ENCODE measurements at places on chromosomes 3 and 15.

- DNase-seq: no peak
These were observed 179.4 kb downstream of the OPA1 start for GRCh38 chr3:193772422-193772763.

DNA sequence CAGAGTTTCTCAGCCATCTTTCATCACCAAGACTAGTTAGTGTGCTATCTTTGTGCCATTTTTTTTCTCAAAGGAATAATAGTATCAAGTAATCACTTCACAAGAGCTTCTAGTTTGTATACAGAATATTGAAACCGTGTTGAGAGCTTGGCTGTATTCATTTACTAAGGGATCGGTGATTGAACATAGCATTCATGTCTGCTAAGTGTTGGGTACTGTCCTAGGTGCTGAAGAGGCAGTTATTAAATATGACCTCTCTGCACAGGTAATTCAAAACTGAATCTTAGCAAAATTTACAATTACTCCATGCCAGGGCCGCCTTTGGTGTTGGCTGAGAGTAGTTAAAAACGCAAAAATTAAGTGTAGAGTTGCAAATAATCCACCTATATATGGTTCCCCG is 355.3 kb upstream of the RORA start:
- DNase-seq: no peak

GRCh38 chr15:52733088-52733487 is 53.9 kb upstream of the ATOSA start:
- no peak for DNase-seq

DNA sequence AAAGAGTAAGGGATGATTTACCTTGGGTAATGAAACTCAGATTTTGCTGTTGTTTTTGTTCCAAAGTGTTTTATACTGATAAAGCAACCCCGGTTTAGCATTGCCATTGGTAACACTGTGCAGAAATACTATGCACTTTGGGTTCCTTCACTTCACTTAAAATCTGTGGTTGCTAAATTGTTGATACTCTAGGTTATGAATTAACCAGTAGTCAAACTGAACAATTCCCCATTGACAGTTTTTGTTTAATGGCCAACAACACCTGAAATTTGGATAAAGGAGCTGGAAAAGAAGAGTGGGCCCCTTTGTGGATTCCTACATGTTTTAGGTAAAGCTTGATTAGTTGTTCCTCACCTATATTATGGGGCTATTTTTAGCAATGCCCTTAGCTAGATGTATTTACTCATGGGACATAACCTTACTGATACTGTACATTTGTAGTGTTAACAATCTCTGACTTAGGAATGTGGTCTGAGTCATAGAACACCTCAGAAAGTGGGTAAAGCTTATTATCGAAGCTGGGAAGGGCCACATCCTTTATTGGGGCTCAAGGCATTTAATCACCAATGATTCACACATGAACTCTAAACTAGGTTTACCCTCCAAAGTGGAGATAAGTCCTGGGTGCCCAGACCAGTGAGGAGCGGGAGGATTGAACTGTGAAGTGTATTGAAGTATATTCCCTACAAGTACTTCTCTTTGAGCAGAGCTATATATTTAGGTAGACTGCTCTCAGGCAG is 29.5 kb upstream of the THRB start:
- no peak for DNase-seq

GRCh38 chr15:95653361-95653805 is 677.1 kb upstream of the NR2F2 start:
- DNase-seq: no peak

- DNase-seq: no peak
These were observed 17.6 kb downstream of the KLF13 start for GRCh38 chr15:31344266-31344665.

DNA sequence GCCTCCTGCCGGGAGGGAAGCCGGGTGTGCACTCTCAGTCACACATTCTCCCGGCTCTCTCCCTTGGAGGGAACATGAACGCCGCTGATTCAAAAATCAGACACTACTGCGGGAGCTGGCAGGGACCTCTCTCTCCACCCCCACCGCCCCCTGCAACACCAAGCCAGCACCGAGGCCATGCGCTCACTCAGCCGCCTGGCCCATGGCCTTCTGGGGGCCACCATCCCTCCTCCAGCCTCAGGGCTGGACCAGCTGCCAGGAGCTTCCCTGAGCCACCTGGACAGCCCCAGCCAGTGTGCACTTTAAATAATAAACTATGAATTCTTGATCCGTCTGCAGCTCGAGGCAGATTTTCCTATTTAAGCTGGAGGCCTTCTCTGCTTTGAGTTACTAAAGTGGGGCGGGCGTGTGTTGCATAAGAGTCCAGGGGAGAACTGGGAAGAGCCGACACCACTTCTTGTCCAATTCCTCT is 30.6 kb downstream of the ADAMTS17 start:
- no peak for DNase-seq

DNA sequence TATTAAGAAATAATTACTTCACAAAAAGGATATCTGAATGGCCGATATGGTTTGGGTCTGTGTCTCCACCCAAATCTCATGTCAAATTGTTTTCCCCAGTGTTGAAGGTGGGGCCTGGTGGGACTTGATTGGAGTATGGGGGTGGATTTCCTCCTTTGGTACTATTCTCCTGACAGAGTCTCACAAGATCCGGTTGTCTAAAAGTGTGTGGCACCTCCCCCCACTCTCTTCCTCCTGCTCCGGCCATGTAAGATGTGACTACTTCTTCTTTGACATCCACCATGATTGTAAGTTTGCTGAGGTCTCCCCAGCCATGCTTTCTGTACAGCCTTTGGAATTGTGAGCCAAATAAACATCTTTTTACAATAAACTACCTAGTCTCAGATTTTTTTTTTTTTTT is 34.5 kb downstream of the ZBTB11 start:
- DNase-seq: no peak

GRCh38 chr3:53167418-53168174 is 6.6 kb downstream of the PRKCD start:
- DNase-seq: no peak

GRCh38 chr3:75192146-75192616 is 471.9 kb upstream of the FRG2C start:
- DNase-seq: peak; percentile 23

GRCh38 chr15:85005746-85006145 is 24.1 kb downstream of the PDE8A start:
- DNase-seq: no peak

DNA sequence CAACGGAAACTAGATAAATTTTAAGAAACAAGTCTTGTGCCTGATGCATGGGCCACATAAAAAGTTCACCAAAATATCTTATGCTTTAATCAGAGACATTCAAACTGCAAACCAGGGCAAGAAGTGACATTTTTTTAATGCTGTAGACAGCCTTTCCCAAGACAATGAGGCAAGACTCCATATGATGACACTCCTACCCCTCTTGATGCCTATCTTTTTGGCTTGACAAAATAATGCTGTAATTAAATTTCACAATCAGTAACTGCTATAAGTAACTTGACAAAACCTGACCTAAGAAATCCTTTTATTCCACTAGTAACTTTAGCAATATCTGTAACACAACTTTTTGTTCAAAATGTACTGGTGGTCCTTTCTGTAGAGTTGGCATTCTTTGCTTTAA is 48.7 kb downstream of the ECT2 start:
- DNase-seq: no peak

GRCh38 chr3:120299403-120299802 is 14.4 kb upstream of the GPR156 start:
- DNase-seq: no peak

DNA sequence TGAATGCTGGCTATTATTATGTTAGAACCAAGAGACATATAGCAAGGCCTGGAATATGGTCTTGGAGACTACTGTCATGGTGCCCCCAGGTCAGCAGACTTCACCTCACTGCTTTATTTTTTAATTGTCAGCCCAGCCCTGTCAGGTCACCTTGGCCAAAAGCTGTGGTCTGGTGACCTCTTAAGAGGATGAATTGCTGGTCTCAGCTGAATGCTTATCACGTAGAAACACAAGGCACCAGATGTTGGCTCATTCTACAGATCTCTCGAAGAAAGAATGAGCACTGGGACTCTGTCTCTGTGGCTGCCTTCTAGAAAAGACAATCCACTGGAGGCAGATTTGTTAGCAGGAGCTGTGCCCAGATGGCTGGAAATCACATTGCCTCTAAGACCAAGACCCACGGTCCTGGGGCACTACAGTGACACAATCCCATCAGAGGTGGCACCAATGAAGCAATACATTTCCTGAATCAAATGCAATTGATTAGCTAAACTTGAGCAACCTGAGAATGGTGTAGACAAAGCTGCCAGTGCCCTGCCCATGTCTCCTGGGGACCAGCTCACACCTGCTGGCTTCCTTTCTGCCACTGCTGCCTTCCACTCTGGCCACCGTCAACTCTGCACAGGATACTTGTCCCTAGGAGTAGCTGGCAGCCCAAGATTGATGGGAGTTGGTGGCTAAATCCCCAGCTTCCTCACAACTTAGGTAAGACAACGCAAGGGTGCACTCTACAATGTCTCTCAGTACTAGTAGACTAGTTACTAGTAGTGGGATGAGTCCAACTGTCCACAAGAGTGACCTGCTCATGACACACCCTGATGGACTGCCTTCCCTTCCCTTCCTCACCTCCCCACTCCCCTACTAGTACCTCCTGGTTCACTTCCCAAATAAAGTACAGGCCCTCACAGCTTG is 384.9 kb upstream of the PROK2 start:
- no peak for DNase-seq

- no peak for DNase-seq
These were observed 36.6 kb downstream of the CLEC3B start for GRCh38 chr3:45062697-45063070.

- no peak for DNase-seq
These were observed 747 bp downstream of the PLD1 start for GRCh38 chr3:171809611-171809860.

GRCh38 chr3:139307072-139307491 is 36.7 kb upstream of the MRPS22 start:
- DNase-seq: no peak

GRCh38 chr3:137330246-137330645 is 372.5 kb downstream of the IL20RB start:
- no peak for DNase-seq

DNA sequence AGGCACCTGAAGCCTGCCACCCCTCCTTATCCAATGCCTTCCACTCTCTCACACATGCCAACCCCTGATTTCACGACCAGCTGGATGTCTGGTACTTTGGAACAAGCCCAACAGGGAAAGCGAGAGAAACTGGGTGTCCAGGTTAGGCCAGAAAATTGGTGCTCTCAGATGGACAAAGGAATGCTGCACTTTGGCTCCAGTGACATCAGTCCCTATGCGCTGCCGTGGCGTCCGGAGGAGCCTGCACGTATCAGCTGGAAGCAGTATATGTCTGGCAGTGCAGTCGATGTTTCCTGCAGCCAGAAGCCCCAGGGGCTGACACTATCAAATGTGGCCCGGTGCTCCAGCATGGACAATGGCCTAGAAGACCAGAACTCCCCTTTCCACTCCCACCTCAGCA is 45.2 kb downstream of the CDAN1 start:
- no peak for DNase-seq

GRCh38 chr3:191283400-191283799 is 45.8 kb upstream of the CCDC50 start:
- DNase-seq: no peak

GRCh38 chr3:9043063-9043462 is 79.8 kb upstream of the RAD18 start:
- no peak for DNase-seq

- no peak for DNase-seq
These were observed 328.3 kb downstream of the PLCL2 start for GRCh38 chr3:17213102-17213501.

DNA sequence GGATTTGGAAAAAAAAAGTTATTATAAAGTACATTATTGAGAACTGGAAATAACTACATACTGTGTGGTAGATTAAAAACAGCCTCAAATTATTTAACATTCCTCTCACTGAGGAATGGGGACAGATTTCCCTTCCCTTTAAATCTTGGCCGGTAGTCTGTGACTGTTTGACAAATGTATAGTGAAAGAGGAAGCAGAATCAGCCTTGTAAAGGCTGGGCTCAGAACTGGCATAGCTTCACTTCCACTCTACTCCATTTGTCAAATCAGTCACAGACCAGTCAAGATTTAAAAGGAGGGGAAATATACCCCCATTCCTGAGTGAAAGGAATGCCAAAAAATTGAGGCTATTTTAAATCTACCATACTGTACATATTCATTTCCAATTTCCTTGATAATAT is 18.2 kb upstream of the B4GALT4 start:
- DNase-seq: no peak

DNA sequence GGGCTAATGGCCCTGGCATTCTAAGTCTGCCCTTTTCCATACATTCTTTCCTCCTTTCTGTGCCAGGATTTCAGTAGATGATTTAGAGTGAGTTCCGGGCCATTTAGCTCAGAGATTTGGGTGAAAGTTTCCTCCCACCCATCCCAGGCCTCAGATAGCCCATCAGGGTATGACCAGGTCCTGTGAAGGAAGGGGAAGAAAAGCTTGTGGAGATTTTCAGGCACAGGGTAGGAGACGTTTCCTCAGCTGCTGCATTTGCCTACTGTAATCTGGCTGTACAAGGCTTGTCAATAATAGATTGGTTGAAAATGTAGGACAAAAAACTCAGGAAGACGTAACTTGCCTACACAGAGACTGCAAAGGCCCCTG is 63.2 kb upstream of the BCL6 start:
- no peak for DNase-seq

DNA sequence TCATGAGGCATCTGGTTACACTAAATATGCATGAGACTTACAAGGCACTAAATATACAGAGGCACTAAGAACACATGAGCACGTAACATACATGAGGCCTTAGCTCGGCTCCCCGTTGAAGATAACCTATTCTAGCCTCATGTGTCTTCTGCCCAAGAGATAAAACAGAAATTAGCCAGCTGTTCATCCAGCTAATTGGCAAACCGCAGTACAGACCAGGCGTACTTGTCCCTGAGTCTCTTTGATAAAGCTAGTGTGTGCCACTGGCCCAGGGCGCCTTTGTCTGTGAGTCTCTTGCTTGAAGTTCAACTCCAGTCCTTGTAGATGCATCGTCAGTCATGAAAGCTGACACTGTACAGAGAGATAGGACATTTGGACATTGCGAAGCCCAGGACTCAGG is 121.9 kb upstream of the SPATA12 start:
- no peak for DNase-seq

DNA sequence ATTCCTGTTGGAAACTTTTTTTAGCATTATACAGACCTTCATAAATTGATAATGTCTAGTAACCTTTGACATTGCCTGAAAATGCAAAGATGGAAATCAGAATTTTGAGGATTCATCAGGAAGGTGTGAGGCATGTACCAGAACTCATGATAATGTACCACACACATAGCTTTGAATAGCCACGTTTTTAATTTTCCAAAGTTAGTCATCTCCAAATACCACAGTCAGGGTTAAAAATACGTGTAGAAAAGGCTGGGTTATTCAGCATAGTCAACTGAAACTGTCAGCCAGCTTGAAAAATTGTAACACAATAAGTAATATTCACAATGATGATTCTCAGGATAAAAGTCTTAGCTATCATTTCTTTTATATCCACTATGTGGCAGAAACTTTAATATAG is 102.0 kb upstream of the THRB start:
- DNase-seq: no peak

- DNase-seq: no peak
These were observed 353.1 kb downstream of the MECOM start for GRCh38 chr3:169310184-169310939.
